ENCODE measurements at places on chromosomes 3 and 15. TPM values are rescaled to one million over a fixed set of nuclear protein-coding genes. Genes with fewer than 3 reads are reported as not detected.

FBXW12 gene
- not detected for polyA plus RNA-seq

ARHGAP11A gene
- 6.1 TPM for polyA plus RNA-seq

CRYGS gene
- polyA plus RNA-seq: 5.0 TPM

ZBTB47 gene
- 40.0 TPM for polyA plus RNA-seq

DISP2 gene
- polyA plus RNA-seq: 0.15 TPM

RETNLB gene
- not detected for polyA plus RNA-seq

TNFSF10 gene
- polyA plus RNA-seq: 54.3 TPM

LRRFIP2 gene
- 30.6 TPM for polyA plus RNA-seq
